Chondrocyte (in vitro differentiated cells): ENCODE measurements at places on chromosomes 16 and 17.
A peak's percentile ranks its signal among the peaks of the same experiment; 100 is the strongest.

- no peak for DNase-seq
Observed at GRCh38 chr16:8258523-8258922, 331.8 kb downstream of the TMEM114 start.

DNA sequence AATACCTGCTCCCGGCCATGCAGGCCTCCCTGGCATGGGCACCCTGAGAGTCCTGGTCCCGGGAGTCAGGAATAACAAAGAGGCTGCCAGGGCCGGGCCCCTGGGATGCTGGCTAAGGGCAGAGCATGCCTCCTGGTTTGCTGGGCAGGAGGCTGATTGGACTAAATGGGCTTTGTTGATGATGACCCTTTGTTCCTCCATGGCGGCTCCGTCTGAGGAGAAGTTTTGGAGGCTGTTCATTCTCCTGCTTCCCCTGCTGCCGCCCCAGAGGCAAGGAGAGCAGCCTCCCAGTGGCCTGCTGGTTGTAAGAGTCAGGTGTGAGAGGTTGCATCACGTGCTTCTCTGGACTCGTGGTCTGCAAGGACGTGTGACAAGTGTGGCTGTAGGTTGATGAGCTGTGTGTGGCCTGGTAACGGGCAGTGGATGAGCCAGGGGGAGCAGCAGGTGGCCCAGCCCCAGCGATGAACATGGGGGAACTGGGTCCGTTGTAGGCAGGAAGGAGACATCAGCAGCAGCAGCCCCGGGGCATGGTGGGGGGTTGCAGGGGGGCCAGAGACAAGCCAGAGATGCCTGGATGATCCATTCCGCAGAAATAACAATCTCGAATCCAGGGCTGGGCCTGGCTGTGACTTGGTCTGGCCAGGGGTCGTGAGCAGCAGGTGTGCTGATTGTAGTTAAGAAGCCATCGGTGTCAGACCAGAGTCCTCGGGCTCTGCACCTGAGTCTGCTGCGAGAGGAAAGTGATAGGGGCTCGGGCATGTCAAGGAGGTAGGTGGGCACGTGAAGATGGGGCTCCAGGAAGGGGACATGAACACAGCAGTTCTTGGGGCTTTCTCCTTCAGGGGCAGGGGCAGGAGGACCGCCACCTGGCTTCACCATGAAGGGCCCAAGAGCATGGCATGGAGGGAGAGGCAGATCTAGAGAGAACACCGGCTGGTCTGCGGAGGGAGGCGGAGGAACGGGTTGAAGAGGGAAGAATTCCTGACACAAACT, 101.4 kb downstream of the TNFRSF13B start:
- DNase-seq, result no peak

DNA sequence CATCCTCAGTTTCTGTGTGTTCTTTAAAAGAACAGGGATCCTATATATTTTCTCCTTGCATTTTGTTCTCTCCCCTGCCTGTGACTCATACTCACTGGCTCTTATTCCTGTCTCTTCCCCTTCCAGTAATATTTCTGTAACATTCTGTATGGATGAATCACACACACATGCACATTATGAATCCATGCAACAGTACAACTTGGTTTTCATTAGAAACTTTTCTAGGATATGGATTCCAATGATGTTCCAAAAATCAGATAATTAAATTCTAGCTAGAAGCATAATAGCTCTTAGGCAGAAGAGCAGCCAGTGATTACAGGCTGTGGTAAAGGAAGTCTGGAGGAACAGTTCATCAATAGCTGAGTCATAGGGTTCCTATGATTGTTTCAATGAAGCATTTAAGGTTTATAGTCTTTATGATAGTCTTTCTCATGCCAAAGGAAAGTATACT, 119.6 kb upstream of the PMFBP1 start:
- DNase-seq, result no peak

- DNase-seq, result peak; percentile 51
Observed at GRCh38 chr16:88292007-88292970, 90.5 kb upstream of the ZNF469 start.
